ENCODE measurements at places on chromosomes 12 and 14.

GRCh38 chr12:27331291-27331926 is 1.2 kb upstream of the BMAL2 start:
- no peak for DNase-seq

GRCh38 chr14:24127673-24128072 is 2.8 kb upstream of the FITM1 start:
- no peak for DNase-seq

DNA sequence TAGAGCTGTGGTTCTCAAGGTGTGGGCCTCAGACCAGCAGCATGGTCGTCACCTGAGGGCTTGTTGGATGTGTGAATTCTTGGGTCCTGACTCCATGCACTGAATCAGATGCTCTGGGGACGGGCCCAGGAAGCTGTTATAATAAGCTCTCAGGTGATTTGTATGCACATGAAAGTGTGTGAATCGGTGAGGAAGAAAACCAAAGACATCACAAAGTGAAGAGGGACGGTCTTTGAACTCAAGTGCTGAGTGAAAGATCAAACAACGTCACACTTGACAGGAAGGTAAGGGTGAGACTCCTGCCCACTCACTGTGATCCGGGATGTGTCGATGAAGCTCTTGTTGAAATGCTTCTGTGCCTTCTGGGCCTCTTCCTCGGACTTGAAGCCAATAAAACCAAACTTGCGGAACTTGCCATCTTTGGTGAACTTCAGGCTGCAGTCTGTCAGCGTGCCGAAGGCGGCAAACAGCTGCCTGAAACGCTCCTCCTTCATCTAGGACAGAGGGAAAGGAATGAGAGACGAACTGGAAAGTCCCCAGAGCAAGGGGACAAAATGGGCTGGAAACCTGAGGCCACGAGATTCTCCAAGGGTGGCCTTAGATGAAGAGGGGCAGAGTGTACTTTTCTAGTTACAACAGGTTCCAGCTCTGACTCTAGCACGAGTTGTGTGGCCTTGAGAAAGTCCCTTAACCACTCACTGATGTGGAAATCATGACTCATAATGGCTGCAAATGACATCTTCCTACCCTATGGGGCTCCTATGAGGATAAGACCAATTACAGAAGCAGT is 4.0 kb downstream of the RBM19 start:
- DNase-seq: no peak

DNA sequence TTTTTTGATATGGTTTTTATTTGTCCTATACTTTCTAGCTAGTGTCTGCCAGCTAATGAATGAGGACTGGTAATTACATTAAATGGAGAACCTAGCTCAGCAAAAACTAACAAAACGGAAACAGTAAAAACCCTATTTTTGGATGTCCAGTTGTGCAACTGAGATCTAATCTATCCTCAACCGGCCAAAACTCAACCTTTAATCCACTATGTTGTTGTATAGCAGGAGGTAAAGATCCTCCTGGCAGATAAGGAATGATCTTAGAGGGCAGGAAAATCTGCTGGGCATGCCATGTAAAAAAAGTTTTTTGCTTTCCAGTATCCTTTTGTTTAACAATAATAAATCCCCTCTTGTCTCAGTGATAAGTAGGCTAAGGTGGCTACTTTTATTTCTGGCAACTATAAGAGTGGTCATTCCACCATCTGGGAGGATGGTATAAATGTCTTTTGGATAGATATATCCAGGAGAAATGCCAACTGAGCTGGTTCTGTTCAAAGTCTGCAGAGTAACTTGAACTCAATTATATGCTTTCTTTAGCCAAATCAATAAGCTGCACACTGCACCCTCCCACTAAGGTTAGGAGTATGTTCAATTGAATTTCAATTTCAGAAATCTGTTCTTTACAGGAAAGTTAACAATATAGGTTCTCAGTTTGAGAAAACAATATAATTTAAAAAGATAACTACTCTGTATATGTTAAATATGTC is 40.1 kb downstream of the WASHC3 start:
- DNase-seq: no peak

- no peak for DNase-seq
These were observed 8.6 kb downstream of the SLC38A6 start for GRCh38 chr14:60989599-60989998.

DNA sequence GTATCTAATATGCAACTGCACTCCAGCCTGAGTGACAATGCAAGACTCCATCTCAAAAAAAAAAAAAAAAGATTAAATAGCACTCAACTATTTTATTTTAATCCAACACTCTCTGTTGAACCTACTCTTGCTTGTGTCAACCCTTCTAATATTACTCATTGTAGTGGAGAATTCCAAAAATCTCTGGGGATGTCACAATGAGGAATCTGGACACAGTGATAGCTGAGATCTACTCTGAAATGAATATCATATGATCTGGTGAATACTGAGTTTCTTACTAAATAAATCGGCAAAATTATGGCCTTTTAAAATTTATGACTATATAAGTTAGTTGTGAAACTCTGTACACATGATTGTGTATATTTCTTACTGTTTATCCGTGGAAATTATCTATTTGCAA is 418.2 kb downstream of the BCAT1 start:
- no peak for DNase-seq

DNA sequence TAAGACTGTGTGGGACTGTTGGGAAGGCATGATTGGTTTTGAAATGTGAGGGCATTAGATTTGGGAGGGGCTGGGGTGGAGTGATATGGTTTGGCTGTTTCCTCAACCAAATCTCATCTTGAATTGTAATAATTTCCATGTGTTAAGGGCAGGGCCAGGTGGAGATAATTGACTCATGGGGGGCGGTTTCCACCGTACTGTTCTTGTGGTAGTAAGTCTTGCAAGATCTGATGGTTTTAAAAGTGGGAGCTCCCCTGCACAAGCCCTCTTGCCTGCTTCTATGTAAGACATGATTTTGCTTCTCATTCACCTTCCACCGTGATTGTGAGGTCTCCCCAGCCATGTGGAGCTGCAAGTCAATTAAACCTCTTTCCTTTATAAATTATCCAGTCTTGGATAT is 76.6 kb upstream of the PPFIA2 start:
- no peak for DNase-seq

GRCh38 chr12:68420225-68421010 is 88.3 kb upstream of the MDM1 start:
- no peak for DNase-seq

DNA sequence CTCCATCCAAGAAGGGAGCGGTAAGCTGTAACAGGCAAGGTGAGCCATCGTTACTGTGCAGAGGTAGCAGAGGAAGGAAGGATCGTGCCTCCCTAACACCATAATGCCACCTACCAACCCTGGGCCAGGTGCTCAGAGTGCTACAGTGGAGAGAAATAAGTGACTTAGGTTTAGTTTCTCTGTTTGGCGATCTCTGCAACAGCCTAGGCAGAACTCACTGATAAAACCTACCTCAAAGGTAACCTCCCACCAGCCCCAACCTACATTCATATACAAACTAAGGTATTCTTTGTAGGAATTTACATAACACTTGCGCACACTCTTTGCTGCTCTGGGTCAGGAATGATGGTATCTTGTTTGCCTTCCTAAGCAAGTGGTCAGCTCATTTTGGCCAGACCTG is 93.4 kb upstream of the TMEM132D start:
- DNase-seq: no peak

GRCh38 chr12:12661086-12661856 is 34.7 kb downstream of the GPR19 start:
- DNase-seq: no peak

GRCh38 chr12:53427905-53428594 is 4.4 kb downstream of the AMHR2 start:
- no peak for DNase-seq

- DNase-seq: no peak
These were observed 14.7 kb downstream of the GALNT9 start for GRCh38 chr12:132314516-132315233.

DNA sequence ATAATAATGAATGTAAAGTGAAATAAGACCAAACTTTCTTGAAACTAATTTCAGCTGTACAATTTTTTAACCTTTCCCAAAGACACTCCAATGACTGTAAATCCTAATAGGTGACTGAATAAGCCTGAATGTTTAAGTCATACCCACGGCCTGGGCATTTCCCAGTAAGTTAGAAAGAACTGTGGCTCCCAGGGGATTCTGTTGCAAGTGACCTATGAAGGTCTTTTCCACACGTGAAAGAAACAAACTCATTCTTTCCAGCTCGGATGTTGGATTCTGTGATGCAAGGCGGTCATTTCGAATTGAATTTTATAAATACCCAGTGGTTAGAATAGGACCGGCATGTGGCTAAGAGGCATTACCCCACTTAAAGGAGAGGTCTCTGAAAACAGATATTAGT is 1134.4 kb downstream of the GALC start:
- DNase-seq: no peak

GRCh38 chr12:96045566-96045965 is 10.2 kb upstream of the LTA4H start:
- no peak for DNase-seq

DNA sequence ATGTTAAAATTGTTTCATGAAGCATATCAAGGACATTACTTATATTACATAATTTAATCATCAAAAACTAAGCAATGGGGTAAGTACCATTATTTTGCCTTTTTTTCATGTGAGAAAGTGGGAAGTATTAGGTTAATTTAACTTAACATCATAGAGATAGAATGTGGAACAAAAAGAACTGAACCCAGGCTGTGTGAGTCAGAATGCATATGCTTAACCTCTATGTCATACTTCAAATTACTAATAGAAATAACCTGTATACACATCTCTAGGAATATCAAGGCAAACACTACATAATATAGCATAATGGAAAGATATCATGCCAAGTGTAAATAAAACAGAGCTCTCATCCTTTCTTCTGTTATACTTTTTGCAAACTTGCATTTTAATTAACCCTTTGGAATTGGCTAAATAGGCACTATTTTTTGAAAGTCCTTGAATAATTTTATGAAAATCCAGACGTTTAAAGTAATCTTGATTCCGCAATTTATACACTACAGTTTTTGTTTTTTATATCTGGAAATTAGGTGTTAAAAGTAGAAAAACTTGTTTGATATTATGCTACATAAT is 777.7 kb downstream of the SLC6A15 start:
- DNase-seq: no peak

DNA sequence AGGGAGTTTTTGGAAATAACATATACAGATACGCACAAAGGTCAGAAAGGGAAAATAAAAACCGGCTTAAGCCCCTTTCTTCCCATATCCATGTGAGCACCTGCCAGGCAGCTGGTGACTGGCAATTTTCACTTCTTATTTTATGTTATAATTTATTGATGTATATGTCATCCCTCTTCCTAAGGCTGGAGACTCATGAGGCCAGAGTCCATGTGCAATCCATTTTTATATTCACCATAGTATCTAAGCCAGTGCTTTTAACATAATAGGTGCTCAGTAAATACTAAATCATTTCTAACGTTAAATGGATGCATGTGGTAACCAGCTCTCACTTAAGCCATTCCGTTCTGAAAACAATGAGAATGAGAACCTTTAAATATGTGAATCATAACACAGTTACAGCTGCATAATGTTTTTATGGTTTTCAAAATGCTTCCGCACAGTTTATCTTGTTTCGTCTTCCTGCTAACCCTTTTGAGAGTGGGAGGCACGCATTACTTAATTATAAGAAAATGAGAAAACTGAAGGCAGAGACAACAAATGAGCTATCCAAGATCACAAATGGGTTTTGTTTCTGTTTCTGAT is 178.3 kb downstream of the CACNA1C start:
- no peak for DNase-seq

DNA sequence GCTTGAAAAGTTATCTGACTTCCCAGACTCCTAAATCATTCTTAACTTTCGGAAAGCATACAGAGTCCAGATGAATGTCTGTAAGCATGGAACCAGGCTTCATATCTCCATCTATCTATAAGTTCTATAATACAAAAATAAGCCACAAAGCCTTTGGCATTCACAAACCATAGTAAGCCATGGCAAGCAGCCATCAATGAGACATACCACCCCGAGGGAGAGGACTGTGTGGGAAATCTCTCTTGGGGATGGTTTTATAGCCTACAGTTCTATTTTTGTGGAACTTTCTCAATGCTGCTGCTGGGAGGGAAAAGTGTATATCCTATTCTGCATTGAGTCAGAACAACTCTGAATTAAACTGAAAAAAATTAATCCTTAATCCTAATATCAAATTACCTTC is 20.4 kb downstream of the EGLN3 start:
- no peak for DNase-seq

GRCh38 chr12:90423965-90424364 is 531.0 kb downstream of the CCER1 start:
- no peak for DNase-seq

GRCh38 chr12:62512901-62513300 is 46.3 kb downstream of the MON2 start:
- DNase-seq: no peak

- no peak for DNase-seq
These were observed 35.0 kb upstream of the MDM1 start for GRCh38 chr12:68367116-68367515.

DNA sequence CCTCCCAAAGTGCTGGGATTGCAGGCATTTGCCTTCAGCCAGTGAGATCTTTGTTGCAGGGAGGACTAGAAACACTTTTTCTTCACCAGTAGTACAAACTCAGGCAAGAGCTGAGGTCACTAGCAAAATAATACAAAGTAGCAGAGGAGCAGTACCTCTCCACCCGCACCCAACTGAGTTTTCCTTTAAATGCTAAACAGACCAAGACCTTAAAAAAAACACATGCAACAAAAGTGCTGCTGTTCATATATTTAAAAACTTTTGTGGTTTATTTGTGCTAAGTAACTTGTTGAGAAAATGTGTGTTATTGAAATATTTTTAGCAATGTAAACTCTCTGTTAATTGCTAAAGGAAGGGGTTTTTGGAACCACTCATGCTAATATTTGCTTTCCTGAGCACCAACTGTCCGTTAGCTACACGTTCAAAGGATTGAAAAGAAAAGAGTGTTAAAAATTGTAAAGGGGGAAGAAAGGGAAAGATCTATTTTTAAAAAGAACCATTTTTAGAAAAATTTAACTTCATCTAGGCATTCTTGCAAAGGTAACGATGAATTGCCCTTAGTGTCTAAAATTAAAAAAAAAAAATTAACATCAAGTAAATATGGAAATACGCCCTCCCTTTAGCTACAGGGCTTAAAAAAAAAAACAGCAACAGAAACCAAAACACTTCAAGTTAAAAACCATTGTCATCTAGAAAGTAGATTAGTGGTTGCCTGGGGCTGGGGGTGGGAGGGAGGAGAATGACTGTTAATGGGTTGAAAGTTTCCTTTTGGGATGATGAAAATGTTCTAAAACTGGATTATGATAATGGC is 114.0 kb upstream of the KRAS start:
- DNase-seq: no peak

All from NCI-H524 treated with DMSO at 0.1 percent for 48 hours (cell line).